ENCODE measurements at places on chromosomes 1 and 21.

DNA sequence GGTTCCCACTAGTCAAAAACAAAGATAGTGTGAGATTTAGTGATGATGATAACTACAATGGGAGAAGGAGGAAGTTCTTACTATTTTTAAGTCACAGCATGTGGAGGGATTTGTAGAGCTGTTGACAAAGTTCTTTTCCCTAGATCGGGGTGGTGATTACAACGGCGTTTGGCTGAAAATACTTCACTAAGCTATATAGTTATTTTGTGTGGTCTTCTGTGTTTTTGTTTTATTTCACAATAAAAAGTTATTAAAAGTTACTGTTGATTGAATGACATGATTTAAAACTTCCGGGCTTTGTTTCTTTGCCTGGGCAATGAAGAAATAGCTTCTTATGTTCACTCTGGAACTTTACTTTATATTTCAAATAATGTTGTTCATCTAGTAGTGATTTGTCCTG is 47.3 kb upstream of the SSX2IP start:
- DNase-seq: no peak

GRCh38 chr1:240235521-240236288 is 144.0 kb downstream of the FMN2 start:
- no peak for DNase-seq

DNA sequence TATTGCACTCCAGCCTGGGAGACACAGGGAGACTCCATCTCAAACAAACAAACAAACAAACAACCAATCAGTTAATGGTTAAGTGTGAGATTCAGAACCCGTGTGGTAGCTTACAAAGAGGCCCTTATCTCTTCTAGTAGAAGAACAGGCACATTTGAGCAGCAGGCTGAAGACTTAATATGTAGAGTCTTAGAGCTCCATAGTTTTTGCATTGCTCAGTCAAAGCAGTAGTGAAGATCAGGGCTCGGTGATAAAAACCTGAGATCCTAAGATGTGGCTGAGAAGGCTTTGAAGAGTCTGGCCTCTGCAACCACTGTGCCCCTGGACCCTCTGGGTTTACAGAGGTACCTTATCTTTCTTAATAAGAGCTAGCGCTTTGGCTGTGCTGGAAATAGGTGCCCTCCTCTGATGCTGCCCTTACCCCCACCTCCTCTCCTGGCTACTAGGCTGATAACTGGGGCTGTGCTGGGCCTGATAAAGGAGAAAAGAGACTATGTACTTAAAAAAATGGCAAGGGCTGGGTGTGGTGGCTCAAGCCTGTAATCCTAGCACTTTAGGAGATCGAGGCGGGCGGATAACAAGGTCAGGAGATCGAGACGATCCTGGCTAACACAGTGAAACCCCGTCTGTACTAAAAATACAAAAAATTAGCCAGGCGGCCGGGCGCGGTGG is 10.5 kb upstream of the UCK2 start:
- no peak for DNase-seq

GRCh38 chr1:54110996-54111395 is 41.8 kb downstream of the CDCP2 start:
- DNase-seq: no peak

- no peak for DNase-seq
Observed at GRCh38 chr21:37257511-37257966, 9.6 kb downstream of the VPS26C start.

DNA sequence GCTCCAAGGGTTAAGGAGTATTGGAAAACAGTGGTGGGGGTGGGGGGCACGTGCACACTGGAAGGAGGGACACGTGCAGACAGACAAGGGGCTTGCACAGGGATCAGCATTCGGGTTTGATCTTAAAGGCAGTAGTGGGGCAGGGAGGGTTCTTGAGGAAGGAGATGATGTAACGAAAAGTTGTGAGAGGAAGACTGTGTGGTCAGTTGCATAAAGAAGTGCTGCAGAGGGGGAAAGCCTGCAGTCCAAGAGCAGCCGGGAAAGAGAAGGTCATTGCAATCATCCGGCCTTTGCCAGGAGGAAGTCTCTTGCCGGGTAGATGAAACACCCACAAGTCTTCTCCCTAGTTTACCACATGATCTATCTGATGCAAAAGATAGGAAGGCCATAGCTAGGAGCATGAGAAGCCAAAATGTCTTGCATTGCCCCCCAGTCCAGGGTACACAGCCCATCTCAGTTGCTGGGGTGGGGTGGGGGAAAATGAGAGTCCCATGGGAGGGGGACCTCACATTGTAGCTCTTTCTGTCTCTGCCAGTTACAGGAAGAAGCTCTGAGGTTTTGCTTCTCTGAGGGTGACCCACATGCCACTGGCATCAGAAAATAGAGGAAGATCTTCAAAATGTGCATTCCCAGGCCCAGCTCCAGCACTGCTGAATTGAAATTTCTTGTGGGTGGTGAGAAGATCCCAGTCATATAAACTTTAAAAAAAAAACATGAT is 202.5 kb upstream of the RAB4A start:
- no peak for DNase-seq

GRCh38 chr1:47745715-47746609 is 251.2 kb downstream of the TRABD2B start:
- DNase-seq: no peak

DNA sequence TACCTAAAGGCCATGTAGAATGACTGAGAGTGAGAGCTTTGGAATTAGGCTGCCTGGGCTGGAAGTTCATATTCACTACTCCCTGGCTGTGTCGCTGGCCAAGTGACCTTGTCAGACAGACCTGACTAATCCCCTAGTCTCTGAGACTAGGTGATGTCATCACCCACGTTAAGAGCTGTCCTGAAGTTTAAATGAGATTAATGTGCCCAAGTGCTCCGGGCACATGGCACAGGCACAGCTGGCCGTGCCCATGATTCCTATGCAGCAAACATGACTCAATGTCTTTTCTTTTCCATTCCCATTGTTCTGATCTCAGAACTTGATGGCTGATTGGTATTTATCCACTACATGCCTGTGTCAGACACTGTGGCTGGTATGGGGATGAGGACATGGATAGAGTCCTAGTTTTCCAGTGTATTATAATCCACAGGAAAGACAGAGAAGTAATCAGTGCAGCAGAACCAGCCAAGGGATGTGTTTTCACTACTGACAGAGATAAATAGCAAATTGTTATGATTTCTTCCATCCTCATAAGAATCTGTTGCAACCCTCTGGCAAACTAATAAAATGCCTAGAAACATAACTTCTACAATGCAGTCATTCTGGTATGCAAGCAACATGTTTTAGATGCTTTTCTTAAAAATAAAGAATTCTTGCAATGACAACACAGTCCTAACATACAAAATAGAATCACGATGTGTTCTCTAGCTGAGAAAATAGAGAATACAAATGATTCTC is 180.9 kb downstream of the PCP4 start:
- DNase-seq: no peak

DNA sequence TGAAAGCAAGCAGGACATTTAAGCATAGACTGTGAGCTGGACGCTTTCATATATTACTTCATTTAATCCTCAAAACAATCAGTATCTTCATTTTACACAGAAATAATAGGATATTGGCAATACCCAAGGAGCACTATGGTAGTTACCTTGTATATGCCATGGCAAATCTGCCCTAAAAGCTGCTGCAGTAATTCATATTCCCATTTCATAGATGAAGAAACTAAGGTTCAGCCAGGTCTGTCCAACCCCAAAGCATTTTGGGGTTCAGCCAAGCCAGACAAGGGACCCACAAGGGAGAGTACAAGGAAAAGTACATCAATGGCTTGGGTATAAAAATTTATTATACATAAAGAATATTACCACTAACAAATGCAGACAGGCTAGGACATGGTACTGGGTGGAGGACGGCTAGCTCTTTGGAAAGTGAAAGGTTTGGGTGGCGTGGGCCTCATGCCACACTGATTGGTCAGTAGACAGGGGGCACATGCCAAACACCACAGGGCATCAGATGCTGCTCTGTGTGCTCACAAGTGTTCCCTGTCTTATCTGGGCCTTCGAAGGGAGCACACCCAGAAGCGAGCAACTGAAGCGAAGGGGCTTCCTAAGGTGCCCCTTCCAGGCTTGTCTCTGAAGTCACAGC is 23.9 kb upstream of the PTAFR start:
- DNase-seq: no peak

DNA sequence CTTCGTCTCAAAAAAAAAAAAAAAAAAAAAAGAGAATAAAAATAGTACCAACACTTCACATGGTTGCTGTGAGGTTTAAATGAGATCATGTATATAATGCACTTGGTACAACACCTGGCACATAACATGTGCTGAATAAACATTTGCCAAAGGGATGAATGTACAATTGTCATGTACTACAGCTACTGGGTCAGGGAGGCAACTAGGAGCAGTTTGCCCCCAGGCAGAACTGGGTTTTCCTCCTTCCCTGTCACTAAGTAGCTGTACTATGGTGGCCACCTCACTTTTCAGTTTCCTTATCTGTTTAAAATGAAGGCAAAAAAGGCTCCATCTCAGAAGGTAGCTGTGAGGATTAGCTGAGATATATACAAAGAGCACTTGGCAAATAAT is 11.5 kb downstream of the AK2 start:
- DNase-seq: no peak

GRCh38 chr1:61215119-61215518 is 132.8 kb downstream of the NFIA start:
- DNase-seq: no peak

DNA sequence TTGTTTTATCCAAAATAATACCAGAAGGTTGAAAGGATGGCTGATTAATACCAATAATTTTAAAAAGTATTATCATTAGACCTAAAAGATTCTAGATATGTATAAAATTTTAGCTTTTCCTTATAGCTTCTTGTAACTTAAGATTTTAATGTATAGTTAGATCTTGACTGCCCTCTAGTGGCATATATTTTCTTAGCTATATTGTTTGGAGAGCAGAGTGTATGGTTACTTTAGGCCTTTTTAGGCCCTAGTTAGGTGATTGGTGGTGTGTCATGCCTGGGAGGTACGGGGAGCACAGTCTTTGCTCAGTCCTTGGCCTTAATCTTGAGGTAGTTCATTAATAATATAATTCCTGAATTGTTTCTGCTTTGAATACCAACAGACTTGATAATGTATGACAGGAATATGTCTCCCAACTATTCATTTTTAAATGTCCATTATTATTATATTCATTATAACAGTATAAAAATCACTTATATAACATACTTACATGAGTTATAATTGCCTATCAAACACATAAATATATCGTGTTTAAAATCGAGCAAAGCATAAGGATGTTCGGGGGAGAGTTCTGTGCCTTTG is 328.4 kb downstream of the ZP4 start:
- no peak for DNase-seq

DNA sequence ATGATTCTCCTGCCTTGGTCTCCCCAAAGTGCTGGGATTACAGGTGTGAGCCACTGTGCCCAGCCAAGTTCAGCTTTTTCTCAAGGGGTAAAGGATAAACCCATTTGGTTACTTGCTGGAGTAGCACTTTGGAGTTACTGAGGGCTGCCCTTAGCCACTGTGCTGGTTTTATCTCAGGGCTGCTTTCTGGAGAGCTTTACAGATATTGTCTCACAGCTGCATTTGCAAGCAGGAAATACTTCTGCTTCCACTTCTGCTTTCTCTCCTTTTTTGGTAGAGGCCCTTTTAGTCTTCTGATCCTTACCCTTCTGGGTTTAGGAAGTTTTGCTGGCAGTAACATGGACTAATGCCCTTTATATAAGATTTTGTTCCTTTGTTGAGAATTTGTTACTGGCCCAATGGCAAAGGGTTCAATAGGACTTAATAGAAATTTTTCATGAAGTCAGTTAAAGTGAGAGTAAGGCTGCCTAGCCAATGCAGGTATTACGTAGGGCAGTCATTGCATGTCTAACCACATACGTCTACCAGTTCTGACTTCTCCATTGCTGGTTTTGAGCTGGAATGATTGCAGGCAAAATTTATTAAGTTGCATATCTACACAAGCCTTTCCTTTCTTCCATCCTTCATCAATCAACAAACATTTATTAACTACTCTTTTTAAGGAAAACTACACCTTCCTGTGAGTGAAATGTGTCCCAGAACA is 24.4 kb downstream of the CAP1 start:
- no peak for DNase-seq

- no peak for DNase-seq
Observed at GRCh38 chr1:244815600-244816099, 19.8 kb upstream of the COX20 start.

DNA sequence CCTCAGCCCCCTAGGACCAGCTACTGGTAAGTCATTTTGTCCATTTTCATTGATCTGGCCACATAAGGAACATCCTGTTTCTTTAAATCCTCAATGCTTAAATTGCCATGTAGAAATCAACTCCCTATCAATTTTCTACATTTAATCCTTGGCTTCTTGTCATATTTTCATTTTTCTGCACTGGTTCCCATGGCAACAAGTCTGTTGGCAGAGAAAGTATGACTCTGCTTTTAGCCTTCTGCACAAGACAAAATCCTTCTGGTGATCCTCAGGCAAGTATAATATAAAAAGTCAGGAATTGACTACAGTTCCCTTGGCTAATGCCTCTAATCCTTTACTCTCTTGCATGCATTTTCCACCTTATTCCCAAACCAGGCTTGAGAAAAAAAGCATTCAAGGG is 65.0 kb downstream of the LRRC40 start:
- DNase-seq: no peak

DNA sequence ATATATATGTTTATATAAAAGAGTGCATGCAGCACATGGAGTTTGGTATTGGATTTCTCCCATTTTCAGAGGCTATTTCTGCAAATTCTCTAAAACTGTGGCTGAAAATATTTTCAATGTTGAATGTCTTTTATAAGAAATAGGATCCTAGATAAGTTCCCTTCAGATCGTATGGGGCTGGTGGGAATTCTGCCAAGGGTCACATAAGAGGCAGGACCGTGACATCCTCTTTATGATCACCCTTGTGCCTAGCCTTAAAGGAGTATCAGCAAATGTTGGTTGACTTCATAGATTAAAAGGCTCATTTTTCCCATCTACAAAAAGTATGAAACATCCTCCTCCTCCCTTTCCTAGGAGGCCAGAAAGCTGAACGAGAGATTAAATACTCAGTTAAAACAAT is 1.3 kb upstream of the IFNAR2 start:
- DNase-seq: no peak

GRCh38 chr1:30997463-30998057 is 68.0 kb downstream of the PUM1 start:
- no peak for DNase-seq

DNA sequence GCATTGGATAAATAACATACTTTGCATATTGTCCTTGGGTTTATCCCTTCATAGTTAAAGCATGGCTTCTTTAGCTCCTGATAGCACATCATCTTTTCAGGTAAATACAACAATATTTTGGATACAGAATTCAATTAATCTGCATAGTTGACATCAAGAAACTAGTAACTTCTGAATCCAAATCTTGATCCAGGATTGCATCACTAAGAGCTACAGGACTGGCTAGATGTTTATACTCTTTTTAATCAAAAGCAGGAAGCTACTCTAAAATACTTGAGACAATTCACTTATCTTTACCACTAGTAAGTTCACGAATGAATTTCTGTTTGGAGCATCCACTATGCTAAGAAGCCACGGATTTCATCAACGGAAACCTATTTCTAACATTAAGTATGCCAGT is 54.2 kb upstream of the SLC44A3 start:
- no peak for DNase-seq

DNA sequence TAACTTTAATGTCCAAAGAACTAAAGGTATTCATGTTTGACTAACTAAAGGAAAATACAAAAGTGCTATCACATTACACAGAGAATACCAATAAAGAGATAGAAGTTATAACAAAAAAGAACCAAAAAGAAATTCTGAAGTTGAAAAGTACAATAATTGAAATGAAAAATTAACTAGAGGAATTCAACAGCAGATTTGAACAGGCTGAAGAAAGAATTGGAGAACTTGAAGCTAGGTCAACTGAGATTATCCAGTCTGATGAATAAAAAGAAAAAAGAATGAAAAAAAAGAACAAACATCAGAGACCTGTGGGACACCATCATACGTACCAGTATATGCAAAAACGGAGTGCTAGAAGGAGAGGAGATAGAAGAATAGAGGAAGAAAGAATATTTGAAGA is 78.5 kb downstream of the NUP210L start:
- DNase-seq: no peak

All from stimulated activated CD4-positive, alpha-beta T cell treated with anti-CD3 and anti-CD28 coated beads, Interleukin-12 subunit alpha, Interleukin-12 subunit beta, amount 100 ng/mL, for 24 hours (primary cell).